NCI-H2171 (cell line): ENCODE measurements at places on chromosomes 5 and 9.
A peak's percentile ranks its signal among the peaks of the same experiment; 100 is the strongest.

DNA sequence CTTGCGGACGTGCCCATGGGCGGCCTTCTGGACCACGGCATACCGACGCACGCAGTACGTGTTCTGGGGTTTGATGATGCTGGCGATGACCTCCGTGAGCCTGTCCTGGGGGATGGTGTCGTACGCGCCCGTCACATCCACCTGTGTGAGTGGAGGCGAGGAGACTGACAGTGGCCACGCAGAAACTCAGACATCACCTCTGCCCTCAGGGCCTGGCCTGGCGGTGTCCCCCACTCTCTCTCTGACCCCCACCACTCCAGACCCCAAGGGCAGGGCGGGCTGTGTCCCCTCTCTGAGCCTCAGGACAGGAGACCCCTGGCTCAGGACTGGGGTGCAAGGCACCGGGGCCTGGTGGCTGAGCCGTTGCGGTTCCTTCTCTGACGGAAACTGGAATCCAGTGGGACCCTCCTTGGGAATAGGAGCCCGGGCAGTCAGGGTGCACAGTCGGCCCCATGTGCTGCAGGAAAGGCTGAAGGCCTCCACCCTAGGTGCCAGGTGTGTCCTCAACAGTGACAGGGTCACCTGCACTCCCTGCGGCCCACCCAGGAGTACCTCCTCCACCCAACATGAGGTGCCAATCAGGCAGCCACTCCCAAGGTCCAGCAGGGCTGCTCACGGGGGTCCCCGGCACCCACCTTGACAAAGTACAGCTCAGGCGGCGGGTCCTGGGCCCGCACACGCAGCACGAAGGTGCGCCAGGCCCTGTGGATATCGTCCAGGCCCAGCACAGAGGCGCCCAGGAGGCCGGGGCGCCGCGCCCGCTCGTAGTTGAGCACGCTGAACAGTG lies 16.0 kb downstream of the TERT start:
- DNase-seq = no peak

GRCh38 chr5:176441921-176442323 lies 6.3 kb upstream of the FAF2 start:
- DNase-seq = no peak

DNA sequence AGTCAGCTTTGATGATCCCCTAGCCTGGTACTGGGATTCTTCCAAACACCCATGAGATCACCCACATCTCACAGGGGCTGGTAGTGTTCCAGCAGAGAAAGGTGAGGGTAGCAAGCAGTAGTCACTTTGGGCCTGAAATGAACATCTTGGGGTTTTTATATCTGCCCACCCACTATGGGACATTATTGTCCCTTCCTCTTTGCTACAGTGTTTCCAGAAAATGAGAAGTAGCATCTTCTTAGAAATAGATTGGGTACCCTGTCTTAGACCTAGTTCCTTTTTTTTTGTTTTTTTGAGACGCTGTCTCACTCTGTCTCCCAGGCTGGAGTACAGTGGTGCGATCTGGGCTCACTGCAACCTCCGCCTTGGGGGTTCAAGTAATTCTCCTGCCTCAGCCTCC lies 249.2 kb upstream of the ANKRD55 start:
- DNase-seq = no peak

- no peak for DNase-seq
Measured at GRCh38 chr9:68455451-68455850, 85.2 kb downstream of the TMEM252 start.

DNA sequence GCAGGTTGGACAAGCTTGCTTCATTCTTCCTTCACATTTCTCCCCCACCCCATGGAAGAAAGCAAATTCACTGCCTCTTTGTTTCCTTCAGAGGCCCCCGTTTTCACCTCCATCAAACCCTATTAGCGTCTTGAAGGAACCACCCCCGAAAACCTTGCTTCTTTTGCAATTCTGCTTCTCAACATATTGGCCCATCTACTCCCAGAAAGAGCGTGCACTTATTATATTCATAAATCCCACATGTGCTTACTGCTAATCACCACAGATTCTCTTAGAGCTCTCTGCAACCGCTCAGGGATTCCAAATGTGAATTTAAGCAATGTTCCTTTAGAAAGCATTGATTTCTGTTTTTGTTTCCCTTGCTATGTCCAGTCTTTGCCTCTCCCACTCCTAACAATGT lies 1.1 kb downstream of the F2RL2 start:
- DNase-seq = no peak

GRCh38 chr9:101738566-101739183 lies at the start of gene GRIN3A:
Gene GRIN3A, minus strand, starts transcription at chr9:101738647. Its CDS starts 668 bp downstream, at chr9:101737979.
- peak; percentile 31 for DNase-seq

DNA sequence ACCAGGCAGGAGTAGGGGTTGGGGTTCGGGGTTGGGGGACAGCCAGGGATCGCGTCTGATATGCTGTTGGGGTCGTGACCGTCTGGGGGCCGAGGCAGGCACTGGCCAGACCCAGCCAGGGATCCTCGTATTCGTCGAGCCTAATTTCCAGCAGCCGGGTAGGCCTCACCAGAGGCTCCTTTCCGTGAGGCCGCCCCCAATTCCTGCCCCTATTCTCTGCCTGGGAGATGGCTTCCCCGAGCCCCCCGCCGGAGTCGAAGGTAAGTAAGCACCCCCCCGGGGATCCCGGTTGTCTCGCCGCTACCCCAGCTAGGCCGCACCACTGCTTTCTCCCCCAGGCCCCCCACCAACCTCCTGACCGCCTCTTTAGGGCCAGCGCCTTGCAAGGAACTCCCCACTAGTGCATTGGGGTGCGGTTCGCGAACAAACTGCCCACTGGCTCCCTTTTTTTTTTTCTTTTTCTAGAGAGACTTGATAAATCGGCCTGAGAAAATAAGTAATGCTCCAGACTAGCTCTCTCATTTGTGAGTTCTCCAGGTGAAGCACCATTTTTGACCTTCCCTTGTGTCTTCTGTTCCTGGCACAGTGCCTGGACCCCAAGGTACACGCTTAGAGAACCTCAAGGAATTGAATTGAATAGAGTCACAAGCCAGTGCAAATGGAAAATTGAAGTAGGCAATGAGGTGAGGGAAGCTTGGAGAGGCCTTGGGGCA lies 435 bp downstream of the ZNF189 start:
- no peak for DNase-seq

DNA sequence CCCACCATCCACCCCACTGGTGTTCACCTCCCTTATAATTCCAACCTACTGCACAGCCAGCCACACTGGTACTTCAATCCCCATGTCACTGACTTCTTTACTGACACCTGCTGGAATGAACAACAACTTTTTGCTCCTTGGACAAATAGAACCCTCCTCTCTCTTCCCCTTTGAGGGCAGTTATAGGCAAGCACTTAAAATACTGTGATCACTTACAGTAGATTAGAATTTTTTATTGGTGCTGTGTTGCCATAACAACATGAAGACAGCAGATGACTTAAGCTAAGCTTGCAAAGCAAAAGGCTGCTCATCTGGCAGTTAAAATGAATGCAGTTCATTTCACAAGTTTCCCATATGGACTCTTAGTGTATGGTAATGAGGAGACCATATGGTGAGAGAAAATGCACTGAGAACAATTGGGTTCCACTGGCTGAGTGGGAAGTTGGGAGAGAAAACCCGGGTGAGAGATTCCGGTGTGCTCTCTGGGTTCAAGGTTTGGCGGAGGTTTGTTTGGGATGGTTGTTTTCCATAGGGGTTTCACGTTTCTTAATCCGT lies 374.3 kb downstream of the EBF1 start:
- peak; percentile 65 for DNase-seq

DNA sequence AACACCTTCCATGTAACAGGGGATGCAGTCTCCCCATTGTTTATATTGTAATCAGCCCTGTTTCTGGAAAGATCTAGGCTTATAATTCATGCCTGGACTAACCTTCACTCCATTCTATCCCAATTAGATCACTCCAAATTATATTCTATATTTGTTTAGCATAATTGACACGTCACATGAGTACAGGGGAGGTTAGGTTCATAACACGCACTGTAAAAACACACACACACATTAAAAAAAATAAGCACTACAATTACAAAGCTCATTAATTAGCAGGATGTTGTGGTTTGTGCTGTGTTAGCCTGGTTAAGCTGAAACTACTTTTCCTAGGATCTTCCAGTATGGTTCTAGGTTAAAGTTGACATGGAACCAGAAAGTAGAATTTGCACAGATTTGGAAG lies 126.0 kb downstream of the MLLT3 start:
- DNase-seq = no peak

DNA sequence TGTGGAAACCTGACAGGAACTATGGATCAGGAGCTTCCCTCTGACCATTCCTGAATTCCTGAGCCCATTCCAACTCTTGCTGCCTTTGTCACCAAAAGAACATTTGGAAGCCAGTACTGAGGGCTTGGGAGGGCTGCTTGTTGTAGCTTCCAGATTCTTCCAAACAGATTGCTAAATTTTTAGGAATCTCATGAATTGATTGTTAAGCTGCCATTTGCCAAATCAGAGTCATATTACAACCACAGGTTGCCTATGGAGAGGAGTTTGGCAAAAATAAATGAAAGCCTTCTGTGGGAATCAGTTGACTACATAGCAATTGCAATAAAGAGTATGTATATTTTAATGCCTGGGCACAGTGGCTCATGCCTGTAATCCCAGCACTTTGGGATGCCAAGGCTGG lies 39.2 kb upstream of the SLC28A3 start:
- no peak for DNase-seq

GRCh38 chr5:43244823-43245565 lies 53.0 kb downstream of the NIM1K start:
- no peak for DNase-seq

DNA sequence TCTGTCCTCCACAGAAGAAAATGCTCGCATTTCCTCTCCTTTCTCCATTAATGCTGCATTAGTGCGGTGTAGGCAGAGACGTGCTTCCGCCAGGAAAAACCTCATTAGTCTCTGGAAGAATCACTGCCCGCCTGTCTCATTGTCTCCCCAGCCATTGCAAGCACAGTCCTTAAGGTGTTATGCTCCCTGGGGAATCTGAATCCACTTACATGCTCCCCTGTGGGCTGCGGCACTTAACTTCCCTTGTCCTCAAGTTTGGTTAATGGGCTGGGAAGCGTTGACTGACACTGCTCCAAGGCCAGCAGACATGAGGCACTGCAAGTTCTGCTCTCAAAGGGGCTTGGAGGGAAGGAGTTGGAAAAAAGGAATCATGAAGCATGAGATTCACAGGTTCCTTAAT lies 41.6 kb downstream of the TARS1 start:
- DNase-seq = no peak

DNA sequence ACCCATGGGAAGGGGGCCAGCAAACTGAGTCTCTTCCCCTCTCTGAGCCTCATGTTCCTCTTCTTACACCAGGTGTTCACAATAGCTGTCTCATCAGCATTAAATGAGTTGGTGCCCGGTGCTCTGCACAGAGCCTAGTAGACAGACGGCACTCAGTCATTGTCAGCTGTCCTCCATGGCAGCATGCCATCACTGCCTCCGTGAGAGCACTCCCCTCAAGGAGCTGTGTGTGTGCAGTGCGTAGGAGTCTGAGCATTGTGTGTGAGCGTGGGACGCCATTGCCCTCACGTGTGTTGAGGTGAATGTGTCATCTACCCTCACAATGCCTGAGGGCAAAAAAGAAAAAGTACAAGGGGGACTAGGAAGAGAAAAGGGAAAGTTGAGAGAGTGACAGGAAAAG lies 536.5 kb downstream of the CDK5RAP2 start:
- DNase-seq = peak; percentile 82

DNA sequence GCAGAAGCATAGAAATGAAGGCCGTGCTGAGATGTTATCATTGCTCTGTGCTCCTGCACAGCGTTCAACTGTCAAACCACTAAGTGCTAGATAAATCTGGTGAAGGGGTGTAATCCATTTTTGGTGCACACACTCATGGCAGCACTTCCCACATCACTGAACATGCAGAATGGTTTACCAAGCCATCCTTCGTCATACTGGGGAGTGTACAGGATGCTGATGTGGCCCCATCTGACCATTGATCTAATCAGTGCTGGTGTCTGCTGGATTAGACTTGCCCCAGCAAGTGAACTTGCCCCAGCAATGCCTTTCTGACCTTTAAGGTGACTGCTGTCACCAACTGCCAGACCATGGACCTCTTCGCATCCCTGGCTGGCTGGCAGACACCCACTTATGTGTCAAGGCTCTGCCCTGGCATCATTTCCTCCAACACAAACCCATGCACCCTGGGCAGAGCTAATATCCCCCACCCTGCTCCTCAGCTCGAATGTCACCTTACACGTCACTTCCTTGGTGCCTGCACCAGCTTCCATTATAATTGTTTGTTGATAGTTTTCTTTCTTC lies 4.2 kb upstream of the SEMA4D start:
- DNase-seq = no peak

GRCh38 chr5:1161833-1162229 lies 39.6 kb upstream of the SLC6A19 start:
- no peak for DNase-seq

- no peak for DNase-seq
Measured at GRCh38 chr5:134851307-134851923, 5.6 kb downstream of the C5orf24 start.

GRCh38 chr5:72379936-72380335 lies 59.8 kb downstream of the PTCD2 start:
- no peak for DNase-seq

GRCh38 chr5:93189707-93190120 lies 391.3 kb downstream of the NR2F1-AS1 start:
- DNase-seq = no peak

- DNase-seq = no peak
Measured at GRCh38 chr5:160018945-160019625, 10.1 kb downstream of the TTC1 start.

- DNase-seq = no peak
Measured at GRCh38 chr5:56019306-56020272, 24.8 kb upstream of the IL6ST start.

GRCh38 chr9:9749591-9749990 lies 863.2 kb downstream of the PTPRD start:
- no peak for DNase-seq

DNA sequence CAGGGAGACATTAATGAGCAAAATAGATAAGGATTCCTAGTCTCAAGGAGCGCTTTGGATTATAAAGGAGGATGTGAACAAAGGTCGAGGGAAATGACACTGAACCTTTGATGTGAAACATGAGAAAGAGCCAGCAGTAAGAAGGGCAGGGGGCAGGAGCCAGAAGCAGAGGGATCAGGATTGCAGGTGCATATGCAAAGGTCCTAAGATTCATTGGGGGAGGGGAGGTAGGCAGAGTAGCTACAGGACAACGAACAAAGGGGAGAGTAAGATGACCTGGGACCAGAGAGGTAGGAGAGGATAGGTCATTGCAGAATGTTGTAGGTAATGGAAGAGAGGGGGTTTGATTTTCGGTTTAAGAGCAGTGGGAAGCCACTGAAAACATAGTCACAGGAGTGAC lies 129.2 kb upstream of the TRPM3 start:
- no peak for DNase-seq

- DNase-seq = no peak
Measured at GRCh38 chr9:83012168-83012921, 50.6 kb downstream of the RASEF start.

- DNase-seq = no peak
Measured at GRCh38 chr9:7970681-7971330, 171.2 kb upstream of the DMAC1 start.

GRCh38 chr5:60545551-60545950 lies 154.4 kb downstream of the DEPDC1B start:
- no peak for DNase-seq

GRCh38 chr5:128014578-128014977 lies 69.0 kb upstream of the SLC12A2 start:
- no peak for DNase-seq

GRCh38 chr9:18297056-18297841 lies 176.7 kb upstream of the ADAMTSL1 start:
- peak; percentile 42 for DNase-seq
